ENCODE measurements at places on chromosomes 3 and 15.

GRCh38 chr15:81454024-81454423, 80.0 kb upstream of the TMC3 start:
- no peak for DNase-seq

DNA sequence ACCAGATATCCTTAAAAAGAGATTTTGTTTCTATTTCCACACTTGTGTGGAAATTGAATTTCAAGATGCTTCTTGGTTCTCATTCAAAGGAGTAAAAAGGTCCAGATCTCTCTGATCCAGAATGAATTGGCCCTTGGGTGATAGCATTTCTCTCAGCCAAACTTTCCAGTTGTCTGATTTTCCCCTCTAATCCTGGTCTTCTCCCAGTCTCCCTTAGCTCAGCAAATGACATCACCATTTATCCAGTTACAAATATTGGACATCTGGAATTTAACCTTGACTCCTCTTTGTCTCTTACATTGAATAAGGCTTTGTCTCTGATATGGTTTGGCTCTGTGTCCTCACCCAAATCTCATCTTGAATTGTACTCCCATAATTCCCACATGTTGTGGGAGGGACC, 10.2 kb upstream of the FGF7 start:
- DNase-seq: no peak

GRCh38 chr3:57992452-57993213, 15.6 kb upstream of the FLNB start:
- no peak for DNase-seq

GRCh38 chr3:44554626-44555592, at the start of gene ZKSCAN7:
Gene ZKSCAN7, plus strand, starts transcription at chr3:44555193. Its CDS starts 1,855 bp downstream, at chr3:44557048.
- no peak for DNase-seq

DNA sequence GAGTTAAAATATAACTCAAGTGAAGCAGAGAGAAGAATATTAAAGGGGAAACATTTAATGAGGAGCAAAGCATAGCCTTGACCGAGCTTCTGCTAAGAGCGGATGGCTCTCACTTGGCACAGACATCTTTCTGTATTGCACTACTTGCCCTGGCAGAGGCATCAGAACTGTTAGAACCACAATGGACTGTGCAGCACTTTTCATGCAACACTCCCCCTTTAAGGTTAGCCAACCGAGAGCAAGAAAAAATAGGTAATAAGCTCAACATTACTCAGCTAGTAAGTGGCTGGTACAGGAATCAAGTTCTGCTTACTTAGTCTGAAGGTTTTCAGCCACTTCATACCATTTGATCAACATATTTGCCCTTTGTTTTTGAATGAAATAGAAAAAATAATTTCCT, 33.7 kb downstream of the CRTC3 start:
- no peak for DNase-seq

- no peak for DNase-seq
Measured at GRCh38 chr15:61935493-61935892, 124.8 kb downstream of the VPS13C start.

- no peak for DNase-seq
Measured at GRCh38 chr3:38268087-38268486, 2.5 kb downstream of the SLC22A13 start.

DNA sequence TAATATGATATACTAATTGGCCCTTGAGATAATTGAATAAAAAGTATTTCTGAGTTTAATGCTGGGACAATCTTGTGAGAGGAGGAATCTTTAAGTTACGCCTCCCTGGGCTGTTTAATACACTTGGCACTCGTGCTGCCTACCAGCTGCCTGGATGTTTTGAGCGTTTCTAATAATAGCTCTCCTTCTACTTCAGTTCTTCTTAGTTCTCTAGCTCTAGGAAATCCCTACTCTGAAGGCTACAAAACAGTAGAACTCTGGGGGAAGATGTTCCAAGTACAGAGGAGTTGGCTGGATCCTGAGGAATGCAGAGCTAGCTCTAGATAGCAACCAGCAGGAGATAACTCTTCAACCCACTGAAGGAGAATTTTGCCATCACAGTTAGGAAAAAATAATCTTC, 3.5 kb downstream of the NAALADL2 start:
- DNase-seq: no peak

DNA sequence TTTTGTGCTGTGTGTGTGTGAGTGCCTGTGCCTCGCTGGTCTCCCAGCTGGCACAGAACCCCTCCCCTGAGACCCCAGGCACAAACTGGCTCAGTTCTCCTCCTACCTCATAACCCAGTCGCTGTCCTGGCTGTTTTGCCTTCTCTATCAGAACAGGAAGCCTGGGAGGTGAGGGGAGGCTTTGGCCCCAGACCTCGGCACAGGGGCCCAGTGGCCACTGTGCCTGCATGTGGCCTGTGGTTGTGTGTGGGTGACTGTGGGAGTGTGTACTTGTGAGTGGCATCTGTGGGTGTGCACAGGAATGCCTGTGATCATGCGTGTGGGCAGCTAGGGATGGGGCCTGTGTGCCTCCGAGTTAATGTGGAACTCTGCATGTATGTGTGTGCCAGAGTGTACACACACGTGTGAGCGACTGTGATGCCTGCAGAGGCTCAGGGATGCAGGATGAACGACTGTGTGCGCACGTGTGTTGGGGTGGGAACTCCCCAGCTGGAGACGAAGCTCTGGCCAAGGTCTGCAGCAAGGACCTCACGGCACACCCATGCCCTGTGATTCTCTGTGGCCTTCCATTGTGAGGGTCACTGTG, 32.3 kb downstream of the PSTPIP1 start:
- DNase-seq: no peak

DNA sequence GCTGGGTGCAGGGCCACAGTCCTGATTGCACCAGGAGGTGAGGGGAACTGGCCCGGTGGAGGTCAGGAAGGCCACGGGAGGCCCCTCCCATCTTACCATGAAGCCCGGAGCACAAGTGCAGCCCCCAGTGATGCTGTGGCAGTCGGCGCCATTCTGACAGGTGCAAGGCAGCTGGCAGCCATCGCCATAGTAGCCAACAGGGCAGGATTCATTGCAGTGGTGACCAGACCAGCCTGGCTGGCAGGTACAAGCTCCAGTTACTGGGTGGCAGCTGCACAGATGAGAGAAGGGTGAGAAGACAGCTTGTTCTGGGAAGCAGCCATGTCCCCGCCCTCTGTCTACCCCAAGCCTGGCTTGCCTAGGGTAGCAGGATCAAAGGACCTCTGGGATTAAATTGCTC, 88.2 kb downstream of the RAB11A start:
- DNase-seq: no peak

- DNase-seq: no peak
Measured at GRCh38 chr3:182397164-182397563, 396.1 kb upstream of the ATP11B start.

DNA sequence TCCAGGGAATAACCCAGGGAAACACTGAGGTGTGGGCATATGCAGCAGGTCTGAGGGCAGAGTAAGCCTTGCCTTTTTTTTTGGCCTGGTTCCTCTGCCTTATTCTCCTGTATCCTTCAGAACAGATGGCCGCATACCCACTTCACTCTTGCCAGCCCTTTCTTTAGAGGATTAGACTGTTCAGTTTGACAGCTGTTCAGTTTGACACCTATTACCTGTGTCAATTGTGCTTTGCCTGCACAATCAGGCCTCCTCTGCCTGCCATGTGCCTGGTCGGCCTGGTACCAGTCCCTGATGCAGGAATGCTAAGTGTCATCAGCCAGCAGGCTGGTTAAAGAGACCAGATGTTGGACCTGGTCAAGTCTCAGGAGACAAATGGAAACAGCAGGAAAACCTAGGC, 22.3 kb downstream of the TM6SF1 start:
- DNase-seq: no peak

- no peak for DNase-seq
Measured at GRCh38 chr15:95845862-95846515, 484.5 kb upstream of the NR2F2 start.

GRCh38 chr3:129583289-129583688, 23.2 kb downstream of the PLXND1 start:
- no peak for DNase-seq

- no peak for DNase-seq
Measured at GRCh38 chr15:66131831-66132230, 121.7 kb downstream of the MEGF11 start.

GRCh38 chr15:58732625-58733363, 16.7 kb downstream of the ADAM10 start:
- no peak for DNase-seq

DNA sequence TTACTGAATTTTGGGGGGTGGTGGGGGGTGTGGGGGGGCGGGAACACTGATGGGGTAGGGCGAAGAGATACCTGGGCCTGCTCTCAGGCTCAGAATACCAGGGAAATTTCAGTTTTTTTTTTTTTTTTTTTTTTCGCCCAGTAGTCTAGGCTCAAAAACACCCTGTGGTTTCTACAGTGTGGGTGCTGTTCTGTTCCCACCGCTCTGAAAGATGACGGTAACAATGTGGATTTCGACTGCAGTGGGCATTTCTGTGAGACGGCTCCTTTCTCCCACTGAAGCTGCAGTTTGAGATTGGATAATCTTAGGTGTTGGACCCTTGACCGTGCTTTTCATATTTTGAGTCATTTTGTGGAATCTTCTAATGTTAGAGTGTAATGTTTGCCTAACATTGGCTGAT, 143.8 kb upstream of the RGMA start:
- no peak for DNase-seq

DNA sequence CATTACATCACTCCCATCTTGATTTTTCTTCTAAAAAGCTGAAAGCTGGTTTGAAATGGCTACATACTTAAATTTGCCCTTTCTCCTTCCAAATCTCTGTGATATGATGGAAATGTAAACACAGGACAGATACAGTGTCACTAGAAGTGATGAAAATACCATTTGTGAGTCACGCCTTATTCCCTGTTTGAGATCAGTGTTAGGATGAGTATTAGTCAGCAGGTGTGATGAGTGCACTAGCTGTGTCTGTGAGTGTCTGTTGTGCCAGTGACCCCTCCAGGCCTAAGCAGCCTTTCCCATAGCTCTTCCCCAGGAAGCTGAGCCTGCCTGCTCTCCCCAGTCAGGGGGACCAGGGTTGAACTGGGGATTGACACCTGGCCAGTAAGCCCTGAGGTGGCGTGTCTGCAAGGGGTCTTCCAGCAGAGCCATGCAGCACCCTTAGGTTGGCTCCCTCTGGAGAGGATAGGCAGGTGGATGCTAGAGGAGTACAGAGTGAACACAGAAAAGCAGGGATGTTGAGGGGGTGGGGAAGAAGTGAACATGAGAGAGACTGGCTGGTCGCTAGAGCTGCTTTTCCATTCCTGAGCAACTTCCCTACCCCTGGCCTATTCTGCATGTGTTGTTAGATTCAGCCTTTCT, 92.0 kb downstream of the PDE8A start:
- DNase-seq: no peak

- DNase-seq: no peak
Measured at GRCh38 chr3:195551381-195551978, 8.4 kb upstream of the PPP1R2 start.

GRCh38 chr3:144777906-144778305, 806.3 kb downstream of the DIPK2A start:
- DNase-seq: no peak

DNA sequence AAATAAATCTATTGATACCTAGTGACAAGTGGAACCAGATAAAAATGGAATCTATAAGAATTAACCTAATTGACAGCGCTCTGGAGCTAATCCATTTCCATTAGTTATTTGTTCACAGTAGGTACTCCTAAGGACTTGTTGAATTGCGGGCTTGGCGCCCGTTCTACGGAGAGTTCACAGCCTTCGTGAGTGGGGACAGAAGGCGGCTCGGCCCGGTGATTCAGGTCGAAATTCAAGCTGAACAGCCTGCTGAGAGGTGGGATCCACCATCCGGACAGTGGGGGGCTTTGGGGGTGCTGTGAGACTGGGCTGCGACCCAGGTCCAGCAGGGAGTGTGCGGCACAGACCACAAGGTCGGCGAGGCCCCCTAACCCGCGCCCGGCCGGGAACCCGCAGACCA, 779 bp upstream of the CTNNB1 start:
- no peak for DNase-seq

- no peak for DNase-seq
Measured at GRCh38 chr3:14211621-14212020, 33.0 kb downstream of the LSM3 start.

- no peak for DNase-seq
Measured at GRCh38 chr3:195731356-195731905, 10.7 kb downstream of the MUC20 start.

DNA sequence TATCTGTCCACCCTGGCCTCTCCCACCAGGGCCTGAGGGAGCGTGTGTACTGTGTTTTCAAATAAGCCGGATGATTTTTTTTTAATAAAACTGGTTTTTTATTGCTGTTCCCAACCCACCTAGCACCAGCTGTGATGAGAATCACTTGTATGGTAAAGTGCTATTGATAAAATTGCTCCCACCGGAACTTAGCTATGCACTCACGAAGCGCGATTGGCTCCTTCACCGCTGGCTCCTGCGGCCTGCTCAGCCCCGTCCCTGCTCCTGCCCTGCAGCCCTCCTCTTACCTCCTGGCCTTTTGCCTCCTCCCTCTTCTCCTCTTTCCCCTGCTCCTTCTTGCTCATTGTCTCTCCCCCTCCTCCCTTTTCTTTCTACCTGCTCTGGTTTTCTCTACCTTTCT, 183.7 kb downstream of the TLE3 start:
- DNase-seq: no peak

DNA sequence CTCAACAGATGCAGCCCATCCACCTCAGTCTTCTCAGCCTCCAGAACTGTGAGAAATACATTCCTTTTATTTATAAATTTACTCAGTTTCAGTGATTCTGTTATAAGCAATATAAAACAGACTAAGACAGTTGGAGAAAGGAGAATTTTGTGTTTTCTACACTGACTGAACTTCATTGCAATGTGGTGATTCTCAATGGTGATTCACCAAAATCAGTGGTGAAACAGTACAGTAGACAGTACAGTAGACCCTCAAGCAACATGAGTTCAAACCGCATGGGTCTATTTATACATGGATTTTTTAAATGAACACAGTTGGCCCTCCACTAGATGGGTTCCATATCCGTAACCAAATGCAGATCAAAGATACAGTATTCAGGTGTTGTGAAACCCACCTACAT, 403.1 kb upstream of the TGFBR2 start:
- DNase-seq: no peak

- DNase-seq: no peak
Measured at GRCh38 chr15:65334586-65335231, 30.2 kb downstream of the RNU5B-1 start.

GRCh38 chr3:11143476-11143875, 10.8 kb upstream of the HRH1 start:
- DNase-seq: no peak

DNA sequence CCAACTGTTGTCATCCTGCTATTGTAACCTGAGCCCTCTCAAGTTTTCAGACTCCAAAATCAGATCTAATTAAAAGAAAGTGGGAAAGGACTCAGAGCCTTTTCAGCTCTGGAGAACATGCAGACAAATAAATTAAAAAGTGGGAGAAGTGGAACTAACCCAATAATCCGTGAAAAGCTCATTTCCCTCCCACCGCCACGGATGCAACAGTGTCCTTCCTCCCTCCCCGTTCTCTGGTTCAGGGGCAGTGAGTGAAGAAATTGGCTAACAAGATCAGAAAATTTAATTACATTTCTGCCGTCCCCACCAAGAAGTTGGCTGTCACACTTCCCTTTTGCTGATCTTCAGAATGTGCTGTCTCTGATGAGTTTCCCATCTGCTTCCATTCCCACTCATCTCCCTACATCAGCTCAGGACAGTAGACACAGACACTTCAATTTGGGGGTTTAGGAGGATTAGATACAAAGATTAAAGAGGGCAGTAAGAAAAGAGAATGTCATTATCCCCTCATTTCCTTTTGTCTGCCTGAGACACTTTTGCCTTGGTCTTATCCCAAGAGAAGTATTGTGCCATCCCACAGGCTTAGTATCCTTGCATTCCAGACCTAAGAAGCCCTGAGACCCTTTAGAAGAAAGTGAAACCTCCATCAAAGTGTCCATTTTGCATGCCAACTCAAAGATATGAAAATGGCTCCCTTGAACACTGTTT, 335.7 kb upstream of the PPP2R3A start:
- no peak for DNase-seq

Measured in SK-N-MC (cell line).